ENCODE measurements at places on chromosomes 7 and 10.

DNA sequence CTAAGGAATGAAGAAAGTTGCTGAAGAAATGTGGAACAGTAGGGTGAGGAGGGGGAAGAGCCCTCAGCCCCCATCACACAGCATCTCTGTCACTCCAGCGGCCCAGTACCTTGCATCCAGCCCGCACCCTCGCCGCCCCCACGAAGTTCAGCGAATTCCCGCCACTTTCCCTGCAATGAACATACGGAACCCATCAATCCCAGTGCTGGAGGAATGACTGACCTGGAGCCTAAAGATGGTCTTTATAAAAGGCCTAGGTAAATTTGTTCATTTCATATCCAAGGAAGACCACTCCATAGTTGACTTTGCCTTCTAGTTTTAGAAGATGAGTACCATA lies 779 bp upstream of the KIF5B start:
- DNase-seq = no peak

GRCh38 chr10:88893611-88894010 lies 13.6 kb downstream of the STAMBPL1 start:
- peak; percentile 84 for DNase-seq

DNA sequence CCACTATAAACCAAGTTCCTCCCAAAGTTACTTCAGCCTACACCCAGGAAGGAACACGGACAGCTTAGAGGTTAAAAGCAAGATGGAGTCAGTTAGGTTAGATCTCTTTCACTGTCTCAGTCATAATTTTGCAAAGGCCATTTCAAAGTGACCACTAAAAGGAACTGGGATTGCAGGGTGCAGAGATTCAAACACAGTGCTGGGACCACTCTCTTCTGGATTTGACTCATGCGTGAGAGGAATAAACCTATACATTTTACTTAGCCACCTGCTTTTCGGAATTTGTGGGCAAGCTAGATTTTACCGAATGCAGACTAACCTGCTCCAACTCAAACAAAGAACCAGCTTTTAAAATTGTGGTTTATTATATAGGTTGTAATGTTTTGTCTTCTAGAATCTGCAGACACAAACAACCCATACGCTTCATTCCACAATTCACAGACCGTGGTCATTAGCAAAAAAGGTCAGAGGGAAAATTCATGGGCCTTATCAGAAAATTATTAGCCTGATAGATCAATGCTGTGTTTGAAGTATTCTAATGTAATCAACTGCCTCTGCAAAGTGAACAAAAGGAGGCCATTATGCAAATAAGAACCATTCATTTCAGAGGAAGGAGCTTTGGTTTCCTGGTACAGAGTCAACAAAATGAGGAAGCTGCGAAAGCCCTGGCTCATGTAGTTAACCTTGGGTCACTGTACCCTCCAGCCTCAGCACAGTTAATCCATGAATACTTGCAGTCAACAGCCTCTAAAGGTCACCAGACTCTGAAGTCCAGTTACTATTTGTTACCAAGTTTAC lies 342.7 kb upstream of the KLF6 start:
- no peak for DNase-seq

DNA sequence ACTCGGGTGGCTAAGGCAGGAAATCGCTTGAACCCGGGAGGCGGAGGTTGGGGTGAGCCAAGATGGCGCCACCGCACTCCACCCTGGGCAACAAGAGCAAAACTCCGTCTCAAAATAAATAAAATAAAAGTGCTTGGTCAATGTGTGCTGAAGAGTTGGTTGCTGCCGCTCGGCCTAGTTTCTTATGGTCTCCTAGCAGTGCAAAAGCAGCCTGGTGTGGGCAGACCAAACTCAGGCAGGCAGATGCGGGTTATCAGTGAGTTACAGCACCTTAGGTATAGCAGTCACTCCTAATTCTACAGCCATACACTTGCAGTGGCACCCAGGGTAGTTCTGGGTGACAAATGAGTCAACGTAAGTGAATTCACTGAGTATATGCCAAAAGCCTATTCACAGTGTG lies 22.6 kb downstream of the HSPB1 start:
- no peak for DNase-seq

GRCh38 chr7:47195641-47196040 lies 386.3 kb downstream of the TNS3 start:
- DNase-seq = no peak

DNA sequence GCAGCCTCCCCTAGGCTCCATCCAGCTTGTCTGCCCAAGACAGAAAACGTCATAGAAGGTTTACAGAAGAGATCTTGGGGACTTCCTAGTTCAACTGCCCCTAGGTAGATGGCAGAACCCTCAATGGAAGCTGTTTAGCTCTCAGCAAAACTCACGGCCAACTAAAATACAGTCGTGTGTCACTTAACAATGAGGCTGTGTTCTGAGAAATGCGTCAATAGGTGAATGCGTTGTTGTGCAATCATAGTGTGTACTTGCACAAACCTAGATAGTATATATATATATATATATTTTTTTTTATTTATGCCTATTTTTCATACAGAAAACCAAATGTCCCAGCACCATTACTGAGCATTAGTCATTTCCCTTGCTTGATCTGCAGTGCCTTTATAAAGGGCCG lies 100.4 kb upstream of the SH2B2 start:
- DNase-seq = no peak

DNA sequence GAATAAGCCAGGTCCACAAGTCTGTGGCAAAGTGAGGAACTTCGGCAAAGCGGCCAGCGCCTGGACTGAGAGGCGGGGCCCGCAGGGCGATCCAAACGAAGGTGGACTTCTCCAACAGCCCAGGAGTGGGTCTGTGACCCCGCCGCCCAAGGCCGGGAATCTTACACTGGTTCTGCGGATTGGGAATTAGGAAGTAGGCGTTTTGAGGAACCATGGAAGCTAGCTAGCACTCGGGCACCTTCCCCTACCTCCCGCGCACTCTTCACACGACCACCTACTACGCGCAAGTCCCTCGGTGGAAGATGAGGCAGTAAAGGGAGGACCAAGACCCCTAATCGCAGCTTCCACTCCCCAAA lies 570 bp upstream of the ARF5 start:
- no peak for DNase-seq

GRCh38 chr7:123918309-123918708 lies 6.7 kb upstream of the SPAM1 start:
- DNase-seq = no peak

GRCh38 chr10:82674036-82674435 lies 799.0 kb downstream of the NRG3 start:
- DNase-seq = no peak

DNA sequence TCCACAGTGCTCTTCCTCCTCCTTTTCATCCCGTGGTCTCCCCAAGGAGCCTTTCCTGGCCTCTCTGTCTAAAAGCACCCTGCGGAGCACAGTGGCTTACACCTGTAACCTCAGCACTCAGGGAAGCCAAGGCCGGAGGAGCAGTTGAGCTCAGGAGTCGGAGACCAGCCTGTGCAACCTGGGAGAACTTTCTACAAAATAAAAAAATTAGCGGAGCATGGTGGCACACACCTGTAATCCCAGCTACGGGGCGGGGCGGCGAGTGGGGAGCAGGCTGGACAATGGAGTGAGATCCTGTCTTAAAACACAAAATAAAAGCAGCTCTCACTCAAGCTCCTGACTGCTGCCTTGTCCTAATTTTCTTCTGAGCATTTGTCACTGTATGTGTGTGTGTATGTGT lies 1.4 kb upstream of the COBL start:
- DNase-seq = no peak

DNA sequence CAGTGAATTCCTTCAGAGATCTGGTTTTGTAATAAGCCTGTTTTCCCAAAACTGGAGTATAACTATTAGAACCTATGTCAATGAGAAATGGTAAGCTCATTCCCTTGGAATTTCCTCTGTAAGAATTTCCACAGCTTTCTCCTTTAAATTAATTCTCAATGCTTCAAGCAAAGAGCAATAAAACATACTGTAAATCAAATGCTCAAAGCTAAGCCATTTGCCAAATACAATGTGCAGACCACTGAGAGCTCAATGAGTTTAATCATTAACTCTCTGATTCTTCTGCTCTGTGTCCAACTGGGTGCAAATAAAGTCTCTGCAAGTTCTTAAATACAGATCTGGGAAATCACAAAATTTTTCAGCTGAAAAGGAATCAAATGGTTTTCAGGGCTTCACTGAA lies 227.6 kb upstream of the IMMP2L start:
- peak; percentile 49 for DNase-seq

- no peak for DNase-seq
Observed at GRCh38 chr7:69883399-69883891, 285.2 kb downstream of the AUTS2 start.

DNA sequence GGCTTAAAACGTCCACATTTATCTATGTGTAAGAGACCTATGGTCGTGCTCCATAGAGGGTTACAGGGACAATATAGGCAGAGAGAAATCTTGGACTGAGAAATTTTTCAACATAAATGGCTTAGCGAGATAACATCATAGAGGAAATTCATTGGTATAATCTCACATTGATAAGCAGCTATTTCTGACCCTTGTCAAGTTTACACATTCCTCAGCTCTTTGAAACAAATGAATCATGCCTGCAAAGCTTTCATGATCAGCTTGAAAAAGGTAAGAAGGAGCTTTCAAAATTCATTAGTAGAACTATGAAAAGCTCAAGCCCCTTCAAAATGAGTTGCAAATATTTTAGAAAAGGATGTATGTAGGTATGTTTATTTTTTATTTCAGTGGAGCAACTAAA lies 478.8 kb downstream of the NEBL start:
- no peak for DNase-seq

GRCh38 chr7:131234719-131235488 lies 92.8 kb upstream of the MKLN1 start:
- DNase-seq = peak; percentile 27

DNA sequence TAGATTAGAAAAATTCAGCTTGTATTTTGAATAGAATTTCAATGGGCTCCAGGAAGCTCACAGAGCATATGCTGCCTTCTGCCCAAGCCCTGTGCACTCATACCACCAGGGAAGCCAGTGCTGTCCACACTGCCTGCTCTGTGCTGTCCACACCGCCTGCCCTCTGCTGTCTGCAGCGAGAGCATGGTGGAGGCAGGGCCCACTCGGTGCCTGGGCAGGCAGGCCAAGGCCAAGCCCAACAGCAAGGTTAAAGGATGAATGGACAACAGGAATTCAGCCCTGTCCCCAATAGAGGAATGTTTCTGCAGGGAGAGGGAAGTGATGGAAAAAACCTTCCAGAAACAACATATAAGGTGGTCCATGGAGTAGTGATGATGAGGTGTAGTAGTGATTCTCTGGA lies 146.8 kb downstream of the GFRA1 start:
- DNase-seq = no peak

GRCh38 chr10:122682522-122682921 lies 17.1 kb downstream of the C10orf120 start:
- no peak for DNase-seq

DNA sequence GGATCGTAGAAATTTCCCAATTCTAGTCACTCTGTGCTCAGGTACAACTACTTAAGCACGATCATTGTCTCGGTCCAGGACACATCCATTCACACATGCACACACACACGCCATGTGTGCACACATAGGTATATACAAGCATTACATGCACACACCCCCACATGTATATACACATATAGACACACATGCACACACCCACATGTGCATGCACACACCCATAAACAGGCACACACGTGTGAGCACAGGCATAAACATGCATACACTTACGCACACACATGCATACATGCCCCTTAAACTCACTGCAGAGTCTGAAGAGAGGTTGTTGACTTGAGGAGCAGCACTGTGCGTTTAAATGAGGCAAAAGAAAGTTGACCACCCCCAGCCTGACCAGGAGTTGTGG lies 32.5 kb upstream of the INSIG1 start:
- DNase-seq = no peak

DNA sequence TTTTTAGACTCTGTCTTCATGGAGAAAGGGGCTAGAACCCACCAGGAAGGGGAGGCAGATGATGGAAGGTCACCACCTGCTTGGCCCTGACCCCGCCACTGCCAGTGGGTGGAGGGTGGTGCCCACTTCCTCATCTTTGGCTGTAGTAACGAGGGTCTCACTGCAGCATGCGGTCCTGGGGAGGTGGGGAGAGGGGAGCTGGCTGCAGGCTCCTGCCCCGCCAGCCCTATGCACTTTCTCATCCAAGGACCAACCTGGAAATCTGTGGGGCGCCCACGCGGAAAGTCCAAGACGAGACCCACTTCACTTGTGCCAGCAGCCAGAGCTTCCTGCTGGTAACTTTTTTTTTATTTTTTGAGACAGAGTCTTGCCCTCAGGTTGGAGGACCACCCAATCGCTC lies 101.0 kb downstream of the CUX1 start:
- no peak for DNase-seq

GRCh38 chr10:35889971-35890675 lies 248.0 kb upstream of the FZD8 start:
- peak; percentile 55 for DNase-seq

DNA sequence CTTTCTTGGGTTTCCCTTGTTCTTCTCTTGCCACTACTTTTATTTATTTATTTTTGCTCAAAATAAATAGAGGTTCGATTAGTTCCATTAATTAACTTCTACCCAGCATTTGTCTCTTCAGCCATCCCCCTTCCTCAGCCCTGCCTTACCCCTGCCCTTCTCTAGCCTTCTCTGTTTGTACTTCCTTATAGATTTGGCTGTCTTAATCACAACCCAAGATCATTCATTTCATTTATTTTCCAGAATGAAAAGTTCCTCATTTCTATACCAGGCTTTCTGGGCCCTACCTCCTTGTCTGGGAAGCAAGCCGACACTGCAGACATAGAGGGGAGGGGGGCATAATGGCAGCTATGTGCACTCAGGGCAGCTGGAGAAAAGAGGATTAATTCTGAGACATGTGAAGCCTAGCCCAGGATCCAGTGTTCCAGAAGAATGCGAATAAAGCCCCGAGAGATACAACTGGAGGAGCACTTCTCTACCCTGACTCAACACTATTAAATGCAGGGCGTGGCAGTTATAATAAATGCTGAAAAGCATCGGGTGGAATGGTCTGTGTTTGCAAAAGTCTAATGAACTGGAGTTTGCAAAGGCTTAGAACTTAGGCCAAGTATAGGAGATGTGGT lies 6.4 kb upstream of the PDCD4 start:
- DNase-seq = peak; percentile 84

DNA sequence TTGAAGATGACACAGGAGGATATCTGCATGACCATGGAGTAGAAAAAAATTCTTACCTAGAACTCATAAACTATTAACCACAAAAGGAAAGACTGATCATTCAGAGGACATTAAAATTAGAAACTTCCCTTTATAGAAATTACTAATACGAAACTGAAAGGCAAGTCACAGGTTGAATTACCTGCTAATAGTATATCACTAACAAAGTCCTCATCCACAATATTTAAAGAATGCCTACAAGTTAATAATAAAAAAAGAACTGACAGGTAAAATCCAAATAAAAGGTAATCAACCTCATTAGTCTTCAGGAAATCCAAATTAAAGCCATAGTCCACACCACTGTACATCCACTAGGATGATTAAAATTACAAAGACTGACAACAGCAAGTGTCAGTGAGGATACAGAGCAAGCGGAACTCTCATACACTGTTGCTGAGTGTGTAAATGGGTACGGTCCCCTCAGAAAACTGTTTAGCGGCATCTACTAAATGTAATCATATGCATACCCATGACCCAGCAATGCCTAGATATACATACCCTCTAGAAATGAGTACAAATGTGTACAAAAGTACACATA lies 71.2 kb downstream of the ARHGAP21 start:
- no peak for DNase-seq

- no peak for DNase-seq
Observed at GRCh38 chr7:4168541-4168940, 513.6 kb upstream of the FOXK1 start.

GRCh38 chr7:92837000-92837749 lies 802 bp upstream of the CDK6 start:
- DNase-seq = peak; percentile 52

GRCh38 chr7:48089046-48090003 lies at the start of gene UPP1:
Gene UPP1 (plus strand): TSS chr7:48089265. CDS start chr7:48094784, 5,519 bp downstream.
- peak; percentile 29 for DNase-seq
